A549 treated with CORT108297 at 1 μM for 4 hours (cell line): ENCODE measurements at places on chromosomes 1 and 21. TPM values are rescaled to one million over a fixed set of nuclear protein-coding genes. Genes with fewer than 3 reads are reported as not detected.

Gene NBPF6
- 0.08 TPM in 1 of 5 replicates, not detected in the others for total RNA-seq

Gene MEGF6
- total RNA-seq: 7.6 to 15.3 TPM (median 13.2 TPM) in 5 replicates

Gene KRTAP12-1
- total RNA-seq: not detected in 5 replicates

Gene KCNK2
- 0.03 to 0.18 TPM (median 0.12 TPM) in 5 replicates for total RNA-seq

Gene INSRR
- total RNA-seq: 0.01 TPM in 1 of 5 replicates, not detected in the others

Gene ASB17
- total RNA-seq: not detected in 5 replicates

Gene DCAF8
- total RNA-seq: 44.4 to 56.1 TPM (median 53.8 TPM) in 5 replicates
